ENCODE measurements at places on chromosomes 4 and X.

- DNase-seq: no peak
Observed at GRCh38 chr4:126779436-126780166, 853.2 kb upstream of the INTU start.

GRCh38 chr4:64340218-64341110 lies 68.8 kb downstream of the TECRL start:
- DNase-seq: no peak

DNA sequence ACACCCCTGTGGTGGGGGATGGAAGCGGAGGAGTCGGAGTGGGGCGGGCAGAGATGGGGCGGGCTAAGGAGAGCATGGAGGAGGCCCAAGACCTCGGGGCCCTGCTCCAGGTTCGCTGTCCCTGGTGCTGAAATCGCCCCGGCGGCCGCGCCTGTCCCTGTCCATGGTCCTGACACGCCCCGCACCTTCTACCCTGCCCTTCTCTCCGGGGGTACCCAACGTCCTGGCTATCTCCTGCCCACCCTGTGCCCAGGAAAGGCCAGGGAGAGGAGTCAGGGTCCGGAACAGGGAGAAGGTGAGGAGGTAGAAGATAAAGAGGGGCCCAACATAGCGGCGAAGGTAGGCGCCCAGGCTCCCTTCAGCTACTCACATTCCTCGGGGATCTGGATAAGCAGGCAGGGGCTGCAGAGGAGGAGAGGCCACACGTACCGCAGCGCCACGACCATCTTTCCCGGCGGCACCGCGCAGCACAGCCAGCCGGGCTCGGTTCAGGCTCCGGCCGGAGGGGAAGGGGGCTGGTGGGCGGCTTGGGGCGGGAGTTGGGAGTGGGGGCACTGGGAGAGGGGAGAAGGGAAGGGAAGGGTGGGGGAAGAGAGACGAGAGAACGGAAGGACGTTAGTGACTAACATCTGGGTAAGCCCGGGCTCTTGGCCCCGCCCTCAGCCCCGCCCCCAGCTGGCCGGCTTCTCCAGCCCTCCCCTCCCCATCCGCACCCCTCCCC lies 10.4 kb downstream of the L1CAM start:
- peak; percentile 4 for DNase-seq

- DNase-seq: no peak
Observed at GRCh38 chrX:65999563-66000148, 40.2 kb downstream of the VSIG4 start.

DNA sequence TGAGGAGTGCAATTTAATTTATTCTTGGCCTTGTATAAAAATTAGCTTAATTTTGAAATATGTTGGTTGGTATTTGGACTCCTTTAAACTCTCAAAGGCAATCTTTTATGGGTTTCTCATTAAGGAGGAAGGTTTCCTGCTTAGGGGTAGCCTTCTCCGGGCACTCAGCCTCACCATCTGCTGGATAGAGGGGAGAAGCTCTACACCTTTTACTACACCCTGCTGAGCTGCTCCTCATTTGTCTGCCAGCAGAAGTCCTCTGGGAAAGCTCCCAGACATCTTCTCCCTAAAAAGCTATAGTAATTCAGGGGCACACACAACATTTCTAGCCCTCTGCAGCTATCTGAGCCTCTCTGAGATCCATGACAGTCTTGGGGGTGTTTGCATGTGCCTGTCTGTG lies 179.1 kb downstream of the SOWAHB start:
- no peak for DNase-seq

GRCh38 chr4:100190643-100191600 lies 654 bp upstream of the DDIT4L start:
- no peak for DNase-seq

GRCh38 chrX:11557120-11557519 lies 108.6 kb downstream of the ARHGAP6 start:
- DNase-seq: no peak

DNA sequence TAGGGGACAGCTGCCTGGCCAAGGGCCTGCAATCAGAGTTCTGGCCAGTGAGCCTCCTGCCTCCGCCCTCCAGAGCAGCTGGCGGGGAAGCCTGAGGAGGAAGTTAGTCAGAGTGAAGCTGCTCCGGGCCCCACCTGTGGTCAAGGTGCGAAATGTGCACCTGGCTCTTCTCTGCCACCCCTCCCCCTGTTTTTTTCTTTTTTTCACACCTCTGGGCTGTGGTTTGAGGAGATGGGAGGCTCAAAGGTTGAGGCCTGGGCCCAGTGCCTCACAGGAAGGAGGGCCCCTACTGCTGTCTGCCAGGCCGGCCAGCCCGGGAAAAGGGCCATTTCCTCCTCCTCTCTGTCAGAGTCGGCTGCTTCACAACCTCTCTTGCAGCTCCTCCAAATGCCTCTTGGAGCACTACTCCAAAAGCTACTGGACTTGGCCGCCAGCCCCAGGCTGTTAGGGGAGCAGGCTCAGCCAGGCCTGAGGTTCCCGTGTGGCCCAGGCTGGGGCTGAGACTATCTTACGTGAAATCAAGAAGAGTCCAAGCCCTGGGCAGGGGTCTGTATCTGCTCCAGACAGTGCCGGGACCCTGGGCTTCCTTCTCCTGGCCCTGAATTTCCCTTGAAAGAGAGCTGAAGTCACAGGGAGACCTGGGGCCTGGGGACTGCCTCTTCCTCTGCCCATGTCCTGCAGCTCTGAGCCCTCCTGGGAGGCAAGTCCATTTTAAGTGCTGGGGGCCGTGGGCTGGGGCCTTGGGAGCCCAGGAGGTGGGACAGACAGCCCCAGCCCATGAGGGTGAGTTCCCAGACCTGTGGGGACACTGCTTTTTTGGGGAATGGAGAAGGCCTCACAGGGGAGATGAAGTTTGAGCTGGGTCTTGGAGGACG lies 4.5 kb upstream of the CXCR3 start:
- no peak for DNase-seq

DNA sequence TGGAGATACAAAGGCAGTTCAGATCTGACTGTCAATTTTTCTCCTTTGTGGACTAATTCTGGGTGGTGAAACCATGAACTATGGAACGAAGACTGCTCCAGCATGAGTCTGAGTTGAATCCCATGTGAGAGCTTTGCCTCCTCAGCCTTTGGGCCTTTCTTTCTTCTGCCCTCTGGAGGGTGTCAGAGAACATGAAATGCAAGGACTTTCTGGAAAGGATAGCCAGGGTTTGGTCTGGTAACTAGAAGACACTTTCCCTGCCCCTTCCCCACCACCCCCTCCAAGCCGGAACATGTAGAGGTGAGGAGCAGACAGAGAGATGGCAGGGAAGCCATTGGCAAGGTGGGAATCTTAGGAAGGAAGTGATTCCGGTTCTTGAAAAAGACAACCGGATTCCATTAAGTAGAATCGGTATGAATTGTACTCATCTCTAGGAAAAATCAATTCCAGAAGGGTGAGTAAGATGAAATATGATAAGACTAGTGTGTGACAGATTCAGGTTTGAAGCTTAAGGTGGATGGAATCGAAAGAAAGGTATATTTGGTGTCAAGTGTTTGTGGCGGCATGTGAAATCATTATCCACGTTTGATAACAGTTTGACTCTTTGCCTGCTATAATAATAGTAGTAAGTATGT lies 19.0 kb downstream of the FHL1 start:
- DNase-seq: no peak

GRCh38 chr4:27006646-27007045 lies 146.0 kb downstream of the STIM2 start:
- no peak for DNase-seq
